ENCODE measurements at places on chromosomes 1 and 21.

- DNase-seq = no peak
These were observed 470.9 kb downstream of the SMYD3 start for GRCh38 chr1:246036175-246036574.

- DNase-seq = no peak
These were observed 49.0 kb downstream of the MAP3K21 start for GRCh38 chr1:233376382-233377110.

DNA sequence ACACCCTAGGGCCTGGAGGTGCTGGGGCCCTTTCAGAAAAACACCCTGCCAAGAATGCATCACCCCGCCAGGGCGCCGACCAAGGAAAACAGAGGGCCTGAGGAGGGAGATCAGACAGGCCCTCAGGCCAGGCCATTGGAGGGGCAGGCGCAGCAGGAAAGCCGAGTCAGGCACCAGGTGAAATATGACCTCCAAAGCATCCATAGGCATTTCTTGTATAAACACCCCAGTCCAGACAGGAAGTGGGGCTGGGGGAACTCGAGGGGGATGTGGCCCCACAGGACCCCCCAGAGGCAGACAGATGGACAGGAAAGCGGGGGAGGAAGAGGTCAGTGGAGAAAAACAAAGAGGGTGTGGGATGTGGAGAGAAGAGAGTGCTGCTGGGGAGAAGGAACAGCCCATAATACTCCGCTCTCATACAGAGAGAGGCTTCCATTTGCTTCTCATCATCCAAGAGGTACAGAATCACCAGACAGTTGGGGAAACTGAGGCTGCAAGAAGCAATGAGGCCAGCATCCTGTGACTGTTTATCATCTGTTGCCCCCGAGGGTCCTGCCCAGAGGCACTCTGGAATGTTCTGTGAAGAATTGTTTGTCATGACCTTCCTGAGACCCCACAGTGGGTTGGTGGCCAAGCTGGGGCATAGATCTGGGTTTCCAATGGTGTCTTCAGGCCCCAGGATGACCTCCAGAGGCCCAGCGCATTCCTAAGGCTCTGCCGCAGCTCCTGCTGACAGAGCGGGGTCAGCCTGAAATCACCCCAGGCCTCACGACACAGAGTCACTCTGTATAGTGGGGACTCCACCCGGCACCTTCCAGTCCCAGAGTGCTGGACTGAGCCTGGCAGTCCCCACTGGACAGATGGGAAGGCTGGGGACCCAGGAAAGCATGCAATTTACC, 18.0 kb downstream of the TRIM62 start:
- no peak for DNase-seq

DNA sequence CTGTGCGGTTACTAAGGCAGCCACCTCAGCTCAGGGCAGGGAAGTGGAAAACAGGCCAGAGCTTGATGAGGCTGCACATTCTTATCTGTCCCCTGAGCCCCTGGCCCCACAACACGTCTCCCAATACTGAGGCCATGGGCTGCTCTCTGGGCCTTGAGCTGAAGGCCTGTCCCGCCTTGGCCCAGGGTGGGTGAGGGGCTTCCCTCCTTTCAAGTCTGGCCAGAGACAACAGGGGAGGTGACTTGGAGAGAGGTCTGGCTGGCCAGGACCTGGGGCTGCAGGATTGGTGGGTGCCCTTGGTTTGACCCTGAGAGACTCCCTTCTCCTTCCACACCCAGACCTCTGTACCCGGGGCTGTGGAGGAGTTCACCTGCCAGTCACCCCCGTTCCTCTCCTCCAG, 563.8 kb downstream of the PTPRU start:
- no peak for DNase-seq

DNA sequence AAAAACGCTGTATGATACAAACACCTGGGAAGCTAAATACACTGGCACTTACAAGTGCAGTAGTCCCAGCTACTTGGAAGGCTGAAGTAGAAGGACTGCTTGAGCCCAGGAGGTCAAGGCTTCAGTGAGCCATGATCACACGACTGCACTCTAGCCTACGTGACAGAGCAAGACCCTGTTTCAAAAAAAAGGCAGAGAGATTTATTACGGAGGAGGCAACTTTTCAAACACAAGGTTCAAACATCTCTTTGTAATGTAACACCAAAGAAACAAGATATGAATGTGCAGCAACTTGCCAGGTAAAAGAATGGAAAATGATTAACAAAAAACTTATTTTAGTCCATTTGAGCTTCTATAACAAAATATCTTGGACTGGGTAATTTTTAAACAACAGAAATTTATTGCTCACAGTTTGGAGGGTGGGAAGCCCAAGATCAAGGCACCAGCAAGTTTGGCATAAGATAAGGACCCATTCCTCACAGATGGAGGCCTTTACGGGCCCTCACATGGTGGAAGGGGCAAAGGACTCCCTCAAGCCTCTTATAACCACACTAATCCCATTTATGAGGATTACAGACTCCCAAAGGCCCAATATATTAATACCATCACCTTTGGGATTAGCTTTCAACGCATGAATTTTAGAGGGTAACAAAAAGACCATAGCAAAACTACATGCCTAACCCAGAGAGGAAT, 73.3 kb downstream of the EVI5 start:
- DNase-seq = no peak

- DNase-seq = no peak
These were observed 6.3 kb downstream of the HAPLN2 start for GRCh38 chr1:156625436-156626078.

GRCh38 chr1:174671826-174672225, 224.1 kb downstream of the GPR52 start:
- no peak for DNase-seq

DNA sequence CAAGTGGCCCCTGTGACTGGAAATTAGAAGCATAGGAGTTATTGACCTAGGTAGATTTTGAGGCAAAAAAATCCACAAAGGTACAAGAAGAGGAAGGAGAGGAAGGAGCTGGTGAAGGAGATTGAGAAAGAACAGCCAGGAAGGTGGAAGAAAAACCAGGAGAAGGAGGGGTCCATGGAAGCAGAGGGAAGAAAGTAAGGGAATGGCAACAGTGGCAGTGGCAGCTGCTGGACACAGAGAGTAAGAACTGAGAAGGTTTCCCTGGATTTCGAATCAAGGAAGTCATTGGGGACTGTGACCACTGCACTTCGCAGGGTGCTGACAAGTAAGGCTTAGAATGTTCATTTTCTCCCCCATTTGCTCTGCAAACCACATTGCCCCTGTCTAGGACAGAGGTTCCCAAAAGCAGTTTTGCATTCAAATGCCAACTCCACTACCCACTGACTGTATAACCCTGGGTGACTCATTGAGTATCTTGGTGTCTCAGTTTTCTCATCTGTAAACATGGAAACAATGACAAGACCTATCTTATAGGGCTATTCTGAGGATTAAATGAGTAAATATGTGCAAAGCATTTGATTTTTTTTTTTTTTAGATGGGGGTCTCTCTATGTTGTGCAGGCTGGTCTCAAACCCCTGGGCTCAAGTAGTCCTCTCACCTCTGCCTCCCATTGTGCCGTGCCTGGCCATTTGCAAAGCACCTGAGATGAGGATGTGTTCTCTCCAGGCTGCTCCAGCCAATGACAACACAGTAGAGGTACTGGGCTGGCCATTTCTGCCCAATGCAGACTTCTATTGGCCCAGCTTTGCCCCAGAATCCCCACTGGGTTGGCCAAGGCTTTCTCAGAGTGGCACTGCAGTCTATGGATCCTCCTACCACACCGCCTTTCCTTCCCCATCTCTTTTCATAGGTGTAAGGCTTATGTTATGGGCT, 9.3 kb upstream of the CAPN2 start:
- no peak for DNase-seq

GRCh38 chr1:236741753-236742152, 53.3 kb upstream of the MTR start:
- no peak for DNase-seq

DNA sequence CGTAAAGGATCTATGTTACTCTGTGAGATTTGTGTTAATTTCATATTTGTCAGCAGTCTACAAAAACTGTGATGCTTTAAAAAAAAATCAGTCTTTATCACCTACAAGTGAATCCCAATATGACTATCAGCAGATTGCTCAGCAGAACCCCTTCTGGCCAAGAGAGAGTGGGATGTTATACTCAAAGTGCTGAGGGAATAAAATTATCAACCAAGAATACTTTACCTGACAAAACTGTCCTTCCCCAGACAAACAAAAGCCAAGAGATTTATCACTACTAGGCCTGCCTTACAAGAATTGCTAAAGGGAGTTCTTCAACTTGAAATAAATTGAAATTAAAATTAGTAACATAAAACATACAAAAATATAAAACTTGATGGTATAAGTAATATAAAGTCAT, 105.2 kb downstream of the SLC35F3 start:
- DNase-seq = no peak

- DNase-seq = no peak
These were observed 837 bp downstream of the NUDC start for GRCh38 chr1:26922431-26922729.

GRCh38 chr1:19100028-19100427, 110.0 kb downstream of the UBR4 start:
- DNase-seq = no peak

DNA sequence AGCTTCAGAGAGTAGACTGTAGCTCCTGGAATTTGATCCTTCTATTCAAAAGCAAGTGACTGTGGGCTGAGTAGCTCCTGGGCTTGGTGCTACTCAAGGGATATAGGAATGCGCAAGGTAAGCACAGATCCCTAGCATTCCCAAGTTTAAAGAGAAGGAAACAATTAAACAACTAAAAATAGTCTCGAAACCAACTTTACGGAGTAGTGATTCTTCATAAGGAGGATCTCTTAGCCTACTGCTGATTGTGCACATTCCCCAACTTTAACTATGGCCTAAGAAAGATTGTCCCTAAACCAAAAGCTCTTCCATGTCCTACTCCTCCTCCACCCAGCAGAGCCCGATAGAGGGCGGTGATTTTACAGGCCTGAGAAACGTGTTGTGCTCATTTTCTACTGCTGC, 226.5 kb upstream of the CAMK1G start:
- no peak for DNase-seq

GRCh38 chr1:7384679-7385078, 386.4 kb upstream of the VAMP3 start:
- no peak for DNase-seq

DNA sequence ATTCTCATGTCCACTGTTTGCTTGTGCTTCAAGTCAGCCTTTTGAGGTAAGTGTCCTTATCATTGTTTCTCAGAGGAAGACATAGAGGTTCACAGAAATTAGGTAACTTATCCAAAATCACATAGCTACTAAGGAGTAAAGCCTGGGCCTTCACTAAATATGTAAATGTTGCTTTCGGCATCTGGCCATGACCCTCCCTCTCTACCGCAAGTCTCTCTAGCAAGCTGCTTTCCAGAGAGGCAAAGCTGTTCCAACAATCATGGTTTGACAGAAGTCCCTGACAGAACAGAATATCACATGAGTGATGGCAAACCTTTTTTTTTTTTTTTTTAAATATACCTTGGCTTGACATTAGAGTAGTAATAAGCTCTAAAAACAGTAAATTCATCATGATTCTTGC, 94.5 kb upstream of the F3 start:
- no peak for DNase-seq

DNA sequence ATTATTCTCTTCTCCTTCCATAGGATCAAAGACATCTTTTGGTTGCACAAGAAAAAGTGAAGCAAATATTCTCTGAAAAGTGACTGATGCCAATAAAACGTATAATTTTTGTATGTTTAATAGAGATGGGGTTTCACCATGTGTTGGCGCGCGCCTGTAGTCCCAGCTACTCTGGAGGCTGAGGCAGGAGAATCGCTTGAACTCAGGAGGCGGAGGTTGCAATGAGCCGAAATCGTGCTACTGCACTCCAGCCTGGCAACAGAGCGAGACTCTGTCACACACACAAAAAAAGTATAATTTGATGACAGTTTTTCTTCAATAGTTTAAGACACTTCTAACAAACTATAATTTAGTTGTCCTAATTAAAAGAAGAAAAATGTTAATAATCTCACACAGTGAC, 23.8 kb downstream of the ANP32E start:
- no peak for DNase-seq

- DNase-seq = no peak
These were observed 55.3 kb downstream of the NTPCR start for GRCh38 chr1:233005703-233006102.

- DNase-seq = no peak
These were observed 225.8 kb downstream of the PTPRU start for GRCh38 chr1:29462096-29462495.

GRCh38 chr1:244695937-244696336, 43.0 kb downstream of the DESI2 start:
- DNase-seq = no peak

- peak; percentile 29 for DNase-seq
These were observed 1.1 kb downstream of the CKS1B start for GRCh38 chr1:154975409-154976059.

DNA sequence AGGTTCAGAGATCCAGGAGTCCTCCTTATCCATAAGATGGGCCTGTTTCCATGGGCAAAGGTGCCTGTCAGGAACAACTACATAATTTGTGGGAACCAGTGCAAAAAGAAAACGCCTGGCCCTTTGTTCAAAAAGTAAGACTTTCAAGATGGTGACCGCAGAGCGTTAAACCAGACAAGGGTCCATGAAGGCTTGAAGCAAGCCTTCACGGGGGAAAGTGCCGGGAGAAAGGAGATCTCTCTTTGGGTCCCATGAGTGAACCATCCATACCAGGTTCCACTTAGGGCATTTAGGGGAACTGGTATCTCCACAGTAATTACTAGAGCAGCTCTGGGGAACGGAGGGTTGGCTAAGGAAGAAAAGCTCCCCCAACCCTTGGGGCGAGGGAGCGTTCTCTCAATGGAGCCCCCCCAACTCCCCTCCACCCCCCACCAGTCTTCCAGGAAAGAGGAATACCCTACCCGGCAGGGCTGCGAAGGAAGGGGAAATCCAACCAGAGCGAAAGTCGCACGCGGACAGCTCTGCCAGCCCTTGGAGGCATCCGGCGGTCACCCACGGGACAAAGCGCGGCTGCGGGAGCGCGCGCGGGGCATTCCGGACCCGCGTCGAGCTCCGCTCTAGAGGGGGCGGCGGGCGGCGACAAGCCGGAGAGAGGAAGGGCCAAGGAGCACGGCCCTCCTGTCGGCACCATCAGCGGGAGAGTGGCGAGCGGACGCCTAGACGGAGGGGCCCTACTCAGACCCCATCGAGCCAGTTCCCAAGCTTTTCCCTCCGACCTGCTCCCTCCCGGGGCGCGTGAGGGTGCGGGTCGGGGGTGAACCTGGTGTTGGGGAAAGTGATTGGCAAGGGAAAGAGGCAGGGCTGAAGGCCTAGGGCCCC, 687 bp upstream of the RASSF5 start:
- no peak for DNase-seq

GRCh38 chr21:41706678-41707077, 60.2 kb downstream of the RIPK4 start:
- DNase-seq = no peak

DNA sequence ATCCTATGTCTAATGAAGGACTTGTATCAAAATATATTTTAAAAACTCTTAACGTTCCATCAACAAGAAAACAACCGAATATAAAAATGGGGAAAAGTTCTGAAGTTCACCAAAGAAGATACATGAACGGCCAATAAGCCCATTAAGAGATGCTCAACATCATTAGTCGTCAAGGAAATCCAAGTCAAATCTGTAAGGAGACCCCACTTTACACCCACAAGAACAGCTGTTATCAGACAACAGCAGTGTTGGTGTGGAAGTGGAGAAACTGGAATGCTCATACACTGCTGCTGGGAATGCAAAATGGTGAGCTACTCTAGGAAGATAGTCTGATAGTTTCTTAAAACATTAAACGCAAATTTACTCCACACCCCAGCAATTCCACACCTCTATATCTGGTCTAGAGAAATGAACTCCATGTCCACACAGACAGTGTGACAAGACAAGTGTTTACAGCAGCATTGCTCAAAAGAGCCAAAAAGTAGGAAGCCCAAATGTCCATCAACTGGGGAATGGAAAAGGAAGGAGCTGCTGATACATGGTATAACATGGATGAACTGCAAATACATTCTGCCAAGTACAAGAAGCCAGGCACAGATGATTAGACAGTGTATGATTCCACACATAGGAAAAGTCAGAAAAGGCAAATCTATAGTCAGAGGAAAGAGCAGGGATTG, 18.5 kb downstream of the UBE2G2 start:
- DNase-seq = no peak

Data from skin of body (tissue), 3 donors.